Stimulated activated CD4-positive, alpha-beta T cell treated with anti-CD3 and anti-CD28 coated beads, Interleukin-15, amount 100 ng/mL, for 48 hours (primary cell): ENCODE measurements at places on chromosomes 2 and 18.
A peak's percentile ranks its signal among the peaks of the same experiment; 100 is the strongest.

- DNase-seq: no peak
Observed at GRCh38 chr2:66536997-66537396, 102.1 kb downstream of the MEIS1 start.

GRCh38 chr2:173151671-173152401 is 76.2 kb downstream of the MAP3K20 start:
- no peak for DNase-seq

DNA sequence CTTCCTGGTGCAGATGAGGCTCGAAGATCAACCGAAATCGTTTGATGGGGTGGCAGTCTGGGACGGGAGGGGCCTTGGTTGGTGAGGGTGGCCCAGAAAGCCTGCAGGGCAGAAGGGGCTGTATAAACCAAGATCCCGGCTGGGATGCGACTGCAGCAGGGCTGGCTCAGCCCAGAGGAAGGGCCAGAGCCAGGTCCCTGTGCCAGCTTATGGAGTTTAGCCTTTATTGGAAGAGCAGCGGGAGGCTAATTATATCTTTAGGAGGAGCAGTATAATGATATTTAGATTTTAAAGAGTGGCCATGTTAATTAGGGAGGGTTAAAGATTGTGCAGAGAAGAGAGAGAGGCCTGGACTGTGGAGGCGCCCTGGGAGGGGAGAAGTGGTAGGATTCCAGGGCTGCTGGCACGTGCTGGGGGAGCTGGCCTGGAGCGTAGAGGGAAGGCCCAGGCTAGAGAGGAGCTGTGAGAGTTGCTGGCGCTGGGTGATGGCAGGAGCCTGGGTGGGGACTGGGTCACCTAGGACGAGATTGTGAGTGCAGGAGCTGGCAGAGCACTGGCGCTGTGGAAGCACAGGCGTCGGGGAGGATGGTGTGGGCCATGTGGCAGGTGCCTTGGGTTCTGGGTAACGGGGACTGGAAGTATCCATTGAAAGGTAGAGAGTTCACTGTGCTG is 25.1 kb downstream of the TRAF3IP1 start:
- DNase-seq: no peak

GRCh38 chr2:207073801-207074678 is 91.7 kb downstream of the KLF7 start:
- peak; percentile 19 for DNase-seq

DNA sequence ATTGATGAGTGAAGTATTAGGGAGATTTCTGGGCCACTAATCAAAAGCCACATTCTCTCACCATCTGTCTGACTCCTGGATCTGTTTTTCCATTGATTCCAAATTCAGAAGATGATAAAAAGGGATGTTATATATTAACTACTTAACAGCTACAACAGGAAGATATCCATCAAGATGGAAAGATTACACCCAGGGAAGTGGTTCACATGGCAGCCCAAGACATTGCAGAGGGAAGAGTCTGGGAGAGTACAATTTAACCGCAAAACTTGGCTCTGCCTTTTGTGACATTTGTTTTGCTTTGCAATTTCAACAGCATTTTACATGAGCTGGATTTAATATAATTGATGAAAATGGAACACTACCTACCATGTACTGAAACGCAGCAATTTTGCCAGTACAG is 22.5 kb upstream of the TCF4 start:
- DNase-seq: no peak

- DNase-seq: no peak
Observed at GRCh38 chr2:119718501-119719260, 39.7 kb downstream of the TMEM177 start.

GRCh38 chr2:240567137-240567871 is 980 bp upstream of the RNPEPL1 start:
- DNase-seq: no peak

- no peak for DNase-seq
Observed at GRCh38 chr2:164661349-164661748, 40.1 kb upstream of the GRB14 start.
